Inflammatory macrophage (primary cell): ENCODE measurements at places on chromosomes 1 and 21.

DNA sequence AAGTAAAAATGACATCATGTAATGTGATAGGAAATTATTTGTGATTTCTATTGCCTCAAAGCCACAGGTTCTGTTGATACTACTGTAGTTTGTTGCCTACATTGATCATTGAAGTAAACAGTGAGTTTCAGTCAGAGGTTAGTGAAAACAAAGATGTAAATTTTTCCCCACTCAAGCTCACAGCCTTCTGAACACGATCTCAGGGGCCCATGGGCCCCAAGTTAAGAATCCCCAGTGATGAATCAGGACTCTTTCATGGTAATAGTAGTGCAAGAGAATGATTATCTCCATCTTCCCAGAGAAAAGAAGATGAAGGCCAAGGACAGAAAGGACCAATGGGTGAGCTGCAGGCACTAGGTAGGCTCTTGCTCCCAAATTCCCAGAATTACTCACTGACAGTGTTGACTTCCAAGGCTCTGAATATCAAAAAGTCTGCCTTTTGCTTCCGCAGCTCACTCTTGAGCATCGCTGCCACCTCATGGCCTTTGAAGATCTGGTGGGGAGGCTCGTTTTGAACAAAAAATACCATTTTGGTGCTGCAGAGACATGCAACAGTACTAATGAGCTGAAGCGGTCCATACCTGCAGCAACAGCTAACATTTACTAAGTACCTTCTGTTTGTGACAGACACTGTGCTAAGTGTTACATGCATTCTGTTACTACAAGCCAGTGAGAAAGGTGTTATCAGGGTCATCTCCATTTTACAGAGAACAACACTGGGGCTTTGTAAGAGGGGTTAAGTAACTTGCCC lies 113.3 kb downstream of the KIAA0319L start:
- DNase-seq = no peak

DNA sequence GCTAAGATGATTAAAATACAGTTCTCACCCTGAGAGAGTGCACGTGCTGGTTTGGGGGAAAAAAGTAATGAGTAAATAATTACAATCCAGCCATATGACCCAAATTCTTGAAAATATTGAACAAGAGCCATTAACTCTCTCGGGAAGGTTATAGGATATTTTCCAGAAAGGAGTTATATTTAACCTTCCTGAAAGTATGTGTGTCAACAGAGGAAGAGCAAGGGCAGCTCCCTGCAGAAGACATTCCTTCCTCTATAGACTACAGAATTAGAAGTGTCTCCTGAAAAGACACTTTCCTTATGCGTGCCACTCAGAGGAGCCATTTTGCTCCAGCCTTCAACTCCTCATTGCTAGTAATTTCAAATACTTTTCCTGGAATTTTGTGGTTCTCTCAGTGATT lies 648.7 kb downstream of the USP25 start:
- no peak for DNase-seq

- peak; percentile 69 for DNase-seq
These were observed 48.3 kb upstream of the TDRD10 start for GRCh38 chr1:154453574-154454352.

DNA sequence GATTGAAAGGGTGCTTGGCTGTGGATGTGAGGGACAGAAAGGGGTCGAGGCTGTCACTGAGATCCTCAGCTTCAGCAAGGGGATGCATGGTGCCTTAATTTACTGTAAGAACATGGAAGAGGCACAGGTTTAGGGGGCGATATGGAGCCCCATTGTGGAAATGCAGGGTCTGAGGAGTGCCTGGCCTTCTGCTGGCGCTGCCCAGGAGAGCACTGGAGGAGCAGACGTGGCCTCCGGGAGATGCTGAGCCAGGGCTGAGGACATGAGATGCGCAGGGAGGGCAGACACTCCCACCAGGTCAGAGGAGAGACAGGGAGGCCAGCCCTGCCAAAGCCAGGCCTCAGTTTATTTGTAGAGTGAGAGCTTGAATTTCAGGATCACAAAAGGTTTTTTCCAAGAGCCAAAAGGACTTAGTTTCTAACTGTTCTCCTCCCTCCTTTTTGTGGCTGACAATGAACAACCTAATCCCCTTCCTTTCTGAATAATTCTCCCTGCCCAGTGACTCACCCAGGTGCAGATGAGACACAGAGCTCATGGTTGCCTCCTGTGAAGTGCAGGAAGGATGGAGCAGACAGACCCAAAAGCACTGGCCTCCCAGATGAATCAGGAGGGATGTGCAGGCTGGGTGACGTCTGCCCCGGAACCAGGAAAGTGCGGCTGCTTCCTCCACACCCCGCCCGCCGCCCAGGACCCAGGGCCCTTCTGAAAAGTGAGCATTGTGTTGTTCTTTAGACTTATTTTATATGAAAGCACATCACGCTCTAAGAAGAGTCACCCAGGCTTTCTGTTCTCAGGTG lies 73.0 kb upstream of the TMPRSS2 start:
- no peak for DNase-seq

GRCh38 chr1:230287674-230288315 lies 138.3 kb downstream of the PGBD5 start:
- DNase-seq = no peak

- DNase-seq = no peak
These were observed 23.0 kb downstream of the IVNS1ABP start for GRCh38 chr1:185293967-185294542.

GRCh38 chr1:9782116-9782751 lies 41.5 kb downstream of the CLSTN1 start:
- DNase-seq = no peak

DNA sequence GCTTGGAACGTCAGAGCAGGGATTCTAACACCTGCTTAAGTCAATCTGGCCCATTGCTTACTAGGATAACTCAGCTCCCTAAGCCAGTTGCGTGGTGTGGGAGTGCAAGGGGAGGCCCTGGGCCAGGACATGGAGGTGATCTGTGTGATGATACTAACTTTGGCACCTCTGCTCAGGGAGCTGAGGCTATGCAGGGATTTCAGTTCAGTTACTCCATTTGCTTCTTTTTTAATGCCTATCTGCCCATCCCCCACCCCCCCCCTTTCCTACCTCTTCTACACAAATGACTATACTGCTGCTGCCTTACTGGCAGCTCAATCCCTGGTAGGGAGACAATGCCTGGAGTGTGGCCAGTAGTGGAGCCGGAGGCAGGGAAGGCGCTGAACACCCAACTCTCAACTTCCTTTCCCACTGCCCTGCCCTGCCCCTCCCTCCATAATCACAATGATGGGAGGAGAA lies 19.5 kb downstream of the INKA2 start:
- peak; percentile 2 for DNase-seq

GRCh38 chr1:116948642-116949041 lies 38.9 kb downstream of the PTGFRN start:
- DNase-seq = no peak

GRCh38 chr1:168202941-168203654 lies 22.7 kb upstream of the SFT2D2 start:
- DNase-seq = peak; percentile 11

DNA sequence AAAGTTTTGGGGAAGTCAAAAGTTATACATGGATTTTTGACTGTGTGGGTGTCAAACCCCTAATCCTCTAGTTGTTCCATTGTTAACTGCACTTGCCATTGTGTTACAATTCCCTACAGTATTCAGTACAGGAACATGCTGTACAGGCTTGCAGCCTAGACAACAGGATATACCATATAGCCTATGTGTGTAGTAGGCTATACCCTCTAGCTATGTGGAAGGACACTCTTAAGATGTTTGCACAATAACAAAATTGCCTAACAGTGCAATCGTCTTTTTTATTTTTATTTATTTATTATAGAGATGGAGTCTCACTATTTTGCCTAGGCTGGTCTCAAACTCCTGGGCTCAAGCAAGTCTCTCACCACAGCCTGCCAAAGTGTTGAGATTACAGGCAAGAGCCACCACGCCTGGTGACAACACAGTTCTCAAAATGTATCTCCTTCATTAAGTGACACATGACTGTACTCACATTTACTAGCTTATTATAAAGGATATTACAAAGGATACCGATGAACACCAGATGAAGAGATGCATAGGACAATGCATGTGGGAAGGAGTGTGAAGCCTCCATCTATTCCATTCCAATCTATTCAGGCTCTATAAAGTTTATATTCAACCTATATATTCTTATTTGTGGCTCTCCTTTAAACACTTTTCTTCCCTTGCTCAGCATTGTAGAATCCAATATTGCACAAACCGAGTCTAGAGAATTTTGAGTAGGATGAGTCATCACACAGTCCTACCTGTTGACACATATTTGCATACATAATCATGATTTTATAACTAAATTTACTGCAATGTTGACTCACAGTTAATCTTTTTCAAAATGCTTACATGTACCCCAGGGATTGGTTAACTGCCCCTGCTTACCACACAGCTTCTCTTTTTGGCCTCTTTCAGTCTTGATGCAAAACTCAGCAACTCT lies 28.4 kb upstream of the CEP350 start:
- peak; percentile 1 for DNase-seq

DNA sequence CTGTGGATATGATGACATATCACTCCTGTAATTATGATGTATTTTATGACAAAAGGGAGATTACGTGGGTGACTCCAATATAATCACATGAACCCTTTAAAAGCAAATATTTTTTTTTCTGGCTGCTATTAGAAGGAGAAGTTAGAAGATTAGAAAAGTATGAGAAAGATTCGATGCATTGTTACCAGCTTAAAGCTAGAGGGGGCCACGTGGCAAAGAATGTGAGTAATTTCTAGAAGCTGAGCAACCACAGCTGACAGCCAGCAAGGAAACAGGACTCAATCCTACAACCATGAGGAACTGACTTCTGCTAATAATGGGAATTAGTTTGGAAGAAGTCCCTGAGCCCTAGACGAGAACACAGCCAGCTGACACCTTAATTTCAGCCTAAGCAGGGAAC lies 56.3 kb upstream of the C1orf87 start:
- no peak for DNase-seq

GRCh38 chr1:60345621-60346020 lies 272.1 kb upstream of the C1orf87 start:
- no peak for DNase-seq

GRCh38 chr1:33133478-33134105 lies 48.3 kb downstream of the TRIM62 start:
- no peak for DNase-seq

- DNase-seq = no peak
These were observed 52.4 kb downstream of the MAP3K21 start for GRCh38 chr1:233379869-233380438.

GRCh38 chr1:232445361-232446106 lies 184.4 kb downstream of the SIPA1L2 start:
- no peak for DNase-seq

- DNase-seq = peak; percentile 91
These were observed 77.7 kb upstream of the TMEM51 start for GRCh38 chr1:15075817-15076216.

DNA sequence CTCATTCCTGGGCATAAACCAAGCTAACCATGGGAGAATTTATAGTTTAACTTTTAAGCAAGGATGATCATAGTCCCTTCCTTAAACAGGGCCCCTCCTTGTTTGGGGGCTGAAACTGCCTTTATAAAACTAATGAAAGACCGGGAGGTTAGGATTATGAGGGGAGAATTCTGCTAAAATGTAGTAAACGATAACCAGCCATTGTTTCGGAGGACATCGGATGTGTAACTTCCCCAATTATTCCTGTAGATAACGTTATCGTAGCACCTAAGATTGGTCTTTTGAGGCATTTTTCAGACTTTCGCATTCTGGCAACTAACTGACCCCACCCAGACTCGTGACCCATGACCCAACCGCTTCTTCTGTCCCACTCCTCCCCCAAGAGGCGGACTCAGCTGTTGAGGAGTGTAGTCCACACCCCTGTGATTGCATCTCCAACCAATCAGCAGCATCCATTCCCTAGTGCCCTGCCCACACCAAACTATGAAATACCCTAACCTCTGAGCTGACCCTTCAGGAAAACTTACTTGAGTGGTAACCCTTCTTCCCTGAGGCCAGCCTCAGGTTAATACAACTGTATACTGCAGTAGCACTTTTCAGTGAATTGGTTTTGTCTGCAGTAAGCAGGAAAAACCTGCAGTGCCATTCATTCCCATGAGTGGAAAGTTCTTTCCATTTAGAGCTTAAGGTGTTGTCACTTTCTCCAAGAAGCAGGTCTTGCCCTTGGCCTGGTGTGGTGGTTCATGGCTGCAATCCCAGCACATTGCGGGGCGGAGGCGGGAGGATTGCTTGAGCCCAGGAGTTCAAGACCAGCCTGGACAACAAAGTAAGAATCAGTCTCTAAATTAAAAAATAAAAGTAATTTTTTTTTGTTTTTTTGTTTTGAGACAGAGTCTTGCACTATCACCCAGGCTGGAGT lies 823 bp upstream of the SYF2 start:
- DNase-seq = peak; percentile 96

- no peak for DNase-seq
These were observed 140.3 kb downstream of the FOXD2 start for GRCh38 chr1:47578026-47578720.

- peak; percentile 69 for DNase-seq
These were observed 840.9 kb downstream of the LTN1 start for GRCh38 chr21:28151758-28152157.

DNA sequence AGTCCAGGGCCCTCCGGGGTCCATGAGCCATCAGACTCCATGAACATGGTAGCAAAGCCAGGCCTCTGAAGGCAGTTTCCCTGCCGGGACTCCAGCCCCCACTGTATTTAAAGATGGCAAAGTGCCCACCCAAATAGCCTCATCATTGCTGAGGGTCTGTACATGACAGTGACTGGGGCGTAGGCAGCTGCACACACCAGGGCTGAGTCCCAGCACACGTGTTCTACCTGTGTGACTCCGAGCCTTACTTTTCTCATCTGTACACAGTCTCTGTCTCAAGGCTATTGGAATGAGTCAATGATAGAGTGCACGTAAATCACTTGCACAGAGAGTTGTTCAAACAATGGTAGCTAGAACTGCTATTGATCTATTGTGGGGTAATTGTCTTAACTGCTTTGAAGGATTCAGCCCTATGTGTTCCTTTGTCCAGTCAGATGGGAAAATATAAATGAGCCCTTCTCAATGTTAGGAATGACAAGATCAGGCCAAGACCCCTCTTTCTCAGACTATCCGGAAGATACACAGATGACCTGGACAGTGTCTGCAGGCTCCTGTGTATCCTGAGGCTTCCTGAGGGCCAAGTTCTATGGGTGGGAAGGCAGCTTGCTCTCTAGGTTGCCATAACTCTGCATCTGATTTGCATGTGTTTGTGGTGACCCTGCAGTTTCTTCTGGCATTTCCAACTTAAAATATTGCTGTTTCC lies 48.9 kb downstream of the RASSF5 start:
- no peak for DNase-seq

- DNase-seq = no peak
These were observed 45.1 kb downstream of the LUZP1 start for GRCh38 chr1:23123528-23123927.
